ENCODE measurements at places on chromosomes 1 and 21. TPM values are rescaled to one million over a fixed set of nuclear protein-coding genes. Genes with fewer than 3 reads are reported as not detected.

Gene UBXN10
- total RNA-seq = not detected

Gene CDC42BPA
- total RNA-seq = 75.7 TPM

Gene ZNF593OS
- total RNA-seq = not detected

Gene TMEM269
- total RNA-seq = not detected

Gene OLIG2
- not detected for total RNA-seq

Gene CA6
- total RNA-seq = not detected

Gene NOS1AP
- 0.29 TPM for total RNA-seq

Gene IPO13
- total RNA-seq = 21.0 TPM

Gene FCRLB
- 1.8 TPM for total RNA-seq

Gene PNRC2
- total RNA-seq = 68.9 TPM

Gene CTTNBP2NL
- total RNA-seq = 26.8 TPM

Gene PADI6
- not detected for total RNA-seq

Gene RAB7B
- 2.4 TPM for total RNA-seq

Gene SPRR3
- total RNA-seq = not detected

Gene PLA2G2D
- total RNA-seq = not detected

Gene SLC44A3
- total RNA-seq = 0.29 TPM

Gene NCAM2
- total RNA-seq = 2.4 TPM

Gene GPX7
- 56.9 TPM for total RNA-seq

Gene OR2T35
- not detected for total RNA-seq

Gene GJA9
- total RNA-seq = not detected

Gene GADD45A
- total RNA-seq = 35.9 TPM

Gene EPHA2
- 76.2 TPM for total RNA-seq

Gene SHE
- total RNA-seq = not detected

Gene S100A3
- total RNA-seq = 2.4 TPM

Gene CD1E
- total RNA-seq = not detected

Gene FCRL6
- total RNA-seq = not detected

Gene RNF186
- total RNA-seq = not detected

Gene SLC35F3
- 1.9 TPM for total RNA-seq

Gene FCRL1
- total RNA-seq = not detected

Gene WDR64
- total RNA-seq = not detected

Gene TSPEAR
- total RNA-seq = not detected

Gene MGST3
- 88.2 TPM for total RNA-seq

Gene MX1
- 15.6 TPM for total RNA-seq

Gene SHISA4
- 18.5 TPM for total RNA-seq

Gene SPRR2B
- not detected for total RNA-seq

Gene CD52
- total RNA-seq = not detected

Gene RIPK4
- total RNA-seq = not detected

Gene SHISAL2A
- not detected for total RNA-seq

Gene CAMK1G
- 0.66 TPM for total RNA-seq

Gene SELL
- not detected for total RNA-seq

Gene B3GALT2
- total RNA-seq = under 0.01 TPM

Gene KRTAP10-10
- not detected for total RNA-seq

Gene SPATA45
- total RNA-seq = not detected

Gene AMY1B
- not detected for total RNA-seq

Gene CREB3L4
- total RNA-seq = 7.2 TPM

Gene FNDC10
- total RNA-seq = 3.5 TPM

Gene NLRP3
- 1.3 TPM for total RNA-seq

Gene TDRD5
- total RNA-seq = not detected

Gene TRIM67
- not detected for total RNA-seq

Gene A3GALT2
- not detected for total RNA-seq
